ENCODE measurements at places on chromosomes 2 and 18.

DNA sequence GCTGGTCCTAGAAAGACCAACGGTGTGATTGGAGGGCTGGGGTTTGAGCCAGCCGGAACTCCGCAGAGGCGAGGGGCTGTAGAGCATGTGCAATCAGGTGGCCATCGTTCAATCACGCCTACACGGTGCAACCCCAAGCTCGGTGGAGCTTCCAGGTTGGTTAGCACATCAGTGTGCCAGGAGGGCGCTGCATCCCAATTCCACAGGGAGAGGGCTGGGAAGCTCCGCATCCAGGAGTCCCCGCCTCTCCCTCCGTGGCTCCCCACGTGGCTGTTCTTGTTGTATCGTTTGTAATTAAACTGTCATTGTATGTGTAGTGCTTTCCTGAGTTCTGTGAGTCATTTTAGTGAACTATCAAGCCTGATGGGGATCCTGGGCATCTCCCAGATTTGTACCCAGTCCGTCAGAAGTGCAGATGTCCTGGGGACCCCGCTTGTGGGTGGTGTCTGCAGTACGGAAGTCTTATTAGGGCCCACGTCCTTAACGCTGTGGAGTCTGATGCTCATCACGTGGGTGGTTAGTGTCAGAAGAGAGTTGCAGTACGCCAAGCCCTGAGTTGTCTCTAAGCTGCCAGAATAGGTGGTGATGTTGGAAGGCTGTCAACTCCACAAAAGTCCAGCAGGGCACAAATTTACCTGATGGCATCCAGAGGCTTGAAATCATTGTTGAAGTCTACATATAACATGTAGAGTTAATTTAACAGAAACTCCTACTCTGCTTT is 20.6 kb upstream of the AMMECR1L start:
- DNase-seq = no peak

GRCh38 chr2:119439574-119440500 is 8.2 kb downstream of the TMEM37 start:
- no peak for DNase-seq

- no peak for DNase-seq
Observed at GRCh38 chr18:8339952-8340351, 269.3 kb upstream of the RAB12 start.

- DNase-seq = no peak
Observed at GRCh38 chr2:161745866-161746614, 121.8 kb downstream of the SLC4A10 start.
